Fibroblast of villous mesenchyme (primary cell): ENCODE measurements at places on chromosomes 16 and 17. TPM values are rescaled to one million over a fixed set of nuclear protein-coding genes. Genes with fewer than 3 reads are reported as not detected.

Gene KRT40
- total RNA-seq, result not detected in 2 replicates

Gene CDH8
- 0.32 TPM in 1 of 2 replicates, not detected in the other for total RNA-seq

Gene SOST
- total RNA-seq, result not detected in 2 replicates

Gene TBC1D3H
- total RNA-seq, result not detected in 2 replicates

Gene TMEM98
- total RNA-seq, result 128 and 135 TPM in 2 replicates

Gene NPIPB4
- total RNA-seq, result 48.8 and 62.8 TPM in 2 replicates

Gene CBLN1
- not detected in 2 replicates for total RNA-seq

Gene PRRT2
- total RNA-seq, result 3.0 and 3.2 TPM in 2 replicates

Gene SOX9
- 1.3 and 1.7 TPM in 2 replicates for total RNA-seq

Gene ZDHHC7
- total RNA-seq, result 109 and 164 TPM in 2 replicates

Gene SLC47A1
- under 0.01 and 0.86 TPM in 2 replicates for total RNA-seq

Gene SPATA32
- total RNA-seq, result under 0.01 TPM in 1 of 2 replicates, not detected in the other

Gene SBK1
- total RNA-seq, result under 0.01 TPM in 1 of 2 replicates, not detected in the other

Gene JPH3
- not detected in 2 replicates for total RNA-seq

Gene OR3A3
- total RNA-seq, result not detected in 2 replicates

Gene SLC22A31
- under 0.01 TPM in 1 of 2 replicates, not detected in the other for total RNA-seq

Gene FBXW10
- total RNA-seq, result under 0.01 and 0.32 TPM in 2 replicates

Gene CCL16
- total RNA-seq, result not detected in 2 replicates

Gene RNF222
- total RNA-seq, result not detected in 2 replicates

Gene ERN2
- 0.43 TPM in 1 of 2 replicates, not detected in the other for total RNA-seq

Gene KSR1
- 15.5 and 34.1 TPM in 2 replicates for total RNA-seq

Gene AIPL1
- not detected in 2 replicates for total RNA-seq

Gene ASPA
- under 0.01 TPM in 2 replicates for total RNA-seq

Gene CCL5
- under 0.01 TPM in 1 of 2 replicates, not detected in the other for total RNA-seq

Gene C16orf74
- 8.2 and 8.4 TPM in 2 replicates for total RNA-seq

Gene C16orf89
- total RNA-seq, result not detected in 2 replicates

Gene CXCL16
- 0.64 and 0.86 TPM in 2 replicates for total RNA-seq

Gene OMG
- 0.43 TPM in 1 of 2 replicates, not detected in the other for total RNA-seq

Gene HOXB4
- total RNA-seq, result 1.7 and 1.9 TPM in 2 replicates

Gene CLTC
- 555 and 613 TPM in 2 replicates for total RNA-seq

Gene CLEC10A
- not detected in 2 replicates for total RNA-seq

Gene HAS3
- 0.32 and 0.43 TPM in 2 replicates for total RNA-seq

Gene CHRNE
- under 0.01 and 0.32 TPM in 2 replicates for total RNA-seq

Gene RASL10B
- total RNA-seq, result 6.4 and 12.1 TPM in 2 replicates

Gene CYLD
- total RNA-seq, result 35.4 and 67.8 TPM in 2 replicates

Gene JUP
- total RNA-seq, result 29.8 and 83.8 TPM in 2 replicates

Gene ADAD2
- not detected in 2 replicates for total RNA-seq
